ENCODE measurements at places on chromosomes 4 and X.
A peak's percentile ranks its signal among the peaks of the same experiment; 100 is the strongest.

GRCh38 chrX:33416273-33416805, 205.0 kb upstream of the DMD start:
- no peak for DNase-seq

DNA sequence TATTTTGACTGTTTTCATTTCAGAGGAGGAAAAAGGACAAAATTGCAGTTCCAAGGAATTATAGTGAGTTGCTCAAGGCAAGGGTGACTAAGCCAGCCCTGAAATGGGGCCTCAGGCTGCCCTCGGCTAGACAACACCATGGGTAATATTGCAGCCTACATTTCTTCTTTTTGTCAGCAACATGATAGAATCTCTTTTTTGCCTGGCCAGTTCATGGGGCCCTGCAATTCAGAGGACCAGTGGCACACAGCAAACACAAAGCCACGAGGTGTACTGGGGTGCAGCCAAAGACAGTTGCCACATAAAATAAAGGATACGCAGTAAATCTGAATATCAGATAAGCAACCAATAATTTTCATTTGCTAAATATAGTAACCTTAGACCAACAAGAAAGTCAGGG, 41.8 kb downstream of the RBM47 start:
- no peak for DNase-seq

- no peak for DNase-seq
Measured at GRCh38 chr4:105022811-105023667, 123.6 kb upstream of the TET2 start.

DNA sequence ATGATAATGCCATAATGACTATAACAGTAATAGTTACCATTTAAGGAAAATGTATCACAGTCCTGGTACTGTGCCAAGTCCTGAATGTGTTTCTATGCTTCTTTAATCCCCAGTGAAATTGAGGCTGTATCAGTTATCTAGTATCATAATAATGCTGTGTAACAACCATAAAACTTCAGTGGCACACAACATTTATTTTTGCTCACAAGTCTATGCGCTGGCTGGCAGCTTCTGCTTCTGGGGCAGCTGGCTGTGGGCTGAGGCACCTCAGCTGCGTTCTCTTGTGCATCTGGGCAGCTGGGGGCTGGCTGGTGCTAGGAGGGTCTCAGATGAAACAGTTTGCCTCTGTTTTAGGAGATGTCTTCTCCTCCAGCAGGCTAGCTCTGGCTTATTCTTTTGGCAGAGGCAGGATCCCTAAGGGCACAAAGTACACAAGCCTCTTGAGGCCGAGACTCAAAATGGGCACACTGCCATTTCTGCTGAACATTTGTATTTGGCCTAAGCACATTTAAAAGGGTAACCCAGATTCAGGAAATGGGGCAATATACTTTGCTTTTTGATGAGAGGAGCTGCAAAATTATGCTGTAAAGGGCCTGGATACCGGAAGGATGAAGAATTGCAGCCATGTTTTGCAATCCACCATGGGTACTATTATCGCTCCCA, 62.6 kb upstream of the DHX15 start:
- no peak for DNase-seq

GRCh38 chrX:41339148-41339547, 5.2 kb downstream of the DDX3X start:
- no peak for DNase-seq

GRCh38 chr4:85114526-85114925, 148.0 kb upstream of the WDFY3 start:
- DNase-seq: no peak

DNA sequence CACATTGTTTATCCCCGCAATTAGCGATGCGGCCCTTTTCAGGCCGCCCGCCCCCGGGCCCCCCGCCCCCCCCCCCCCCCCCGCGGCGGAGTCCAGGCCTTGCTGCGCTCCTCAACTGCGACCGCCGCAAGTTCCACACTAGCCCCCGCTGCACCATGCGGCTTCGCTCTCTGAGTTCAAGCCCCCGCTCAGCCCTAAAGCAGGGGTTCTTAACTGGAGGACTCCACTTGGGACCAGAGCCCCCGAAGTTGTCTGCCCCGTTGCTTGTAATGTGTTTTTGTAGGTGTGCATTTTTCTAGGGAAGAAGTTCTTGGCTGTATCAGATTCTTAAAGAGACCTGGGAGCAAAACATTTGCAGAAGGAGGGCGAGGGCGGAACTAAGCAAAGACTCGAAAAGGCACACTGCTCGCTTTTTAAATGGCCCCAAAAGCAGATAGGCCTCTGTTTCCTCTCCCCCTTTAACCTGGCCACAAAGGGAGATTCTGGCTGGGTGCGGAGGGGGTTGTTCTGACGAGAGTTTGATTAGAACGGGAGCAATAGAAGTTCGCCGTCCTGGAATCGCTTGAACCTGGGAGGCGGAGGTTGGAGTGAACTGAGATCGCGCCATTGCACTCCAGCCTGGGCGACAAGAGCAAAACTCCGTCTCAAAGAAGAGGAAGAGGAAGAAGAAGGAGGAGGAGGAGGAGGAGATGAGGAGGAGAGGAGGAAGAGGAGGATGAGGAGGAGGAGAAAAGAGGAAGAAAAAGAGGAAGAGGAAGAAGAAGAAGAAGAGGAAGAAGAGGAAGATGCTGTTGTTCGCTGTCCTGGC, 2.3 kb upstream of the MSX1 start:
- no peak for DNase-seq

DNA sequence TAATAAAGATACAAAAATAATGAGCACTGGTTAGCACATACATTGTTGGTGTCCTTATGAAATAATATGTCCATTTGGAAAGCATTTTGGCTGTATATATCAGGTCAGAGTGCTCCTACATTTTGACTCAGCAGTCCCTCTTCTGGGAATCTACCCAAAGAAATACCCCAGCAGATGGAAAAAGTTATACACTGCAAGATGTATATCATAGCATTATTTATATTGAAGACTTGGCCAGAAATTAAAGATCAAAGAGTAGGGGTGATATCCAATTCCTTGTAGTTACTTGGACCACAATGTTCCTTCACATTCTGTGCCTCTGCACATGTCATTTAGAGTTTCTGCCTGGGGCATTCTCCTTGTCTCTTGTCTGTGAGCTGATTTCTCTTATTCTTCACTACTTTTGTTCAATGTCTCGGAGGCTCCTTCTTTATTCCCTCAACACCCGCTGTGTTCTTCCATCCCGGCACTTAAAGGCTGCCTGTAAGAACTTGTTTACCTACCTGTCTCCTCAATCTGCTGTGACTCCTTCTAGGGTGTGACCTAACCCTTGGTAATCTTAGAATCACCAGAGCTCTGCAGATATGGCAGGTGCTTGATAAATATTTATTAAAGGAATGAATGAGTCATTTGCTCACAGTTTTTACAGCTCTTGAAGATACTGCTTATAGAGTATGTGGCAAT, 3.1 kb upstream of the TSPAN5 start:
- DNase-seq: no peak

DNA sequence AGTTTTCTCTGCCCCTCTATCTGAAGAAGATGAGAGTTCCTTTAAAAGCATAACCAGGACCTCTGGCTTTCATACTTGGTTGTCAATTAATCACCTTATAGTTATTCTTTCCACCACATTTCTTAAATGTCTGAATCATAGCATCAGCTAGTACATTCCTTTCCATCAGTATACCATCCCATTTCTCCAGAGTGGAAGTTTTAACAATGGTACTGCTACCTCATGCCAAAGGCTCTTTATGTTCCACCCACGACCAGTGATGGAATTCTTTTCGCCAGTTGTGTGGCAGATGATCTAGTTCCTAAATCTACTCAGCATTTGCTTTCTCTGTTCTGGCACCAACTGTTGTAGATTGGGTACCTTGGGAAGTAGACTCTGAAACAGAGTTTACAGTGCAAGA, 379.8 kb downstream of the ZNF674 start:
- DNase-seq: no peak

GRCh38 chrX:112968351-112969133, 127.9 kb upstream of the AMOT start:
- DNase-seq: no peak

GRCh38 chr4:78653655-78654054, 102.1 kb downstream of the ANXA3 start:
- DNase-seq: no peak

DNA sequence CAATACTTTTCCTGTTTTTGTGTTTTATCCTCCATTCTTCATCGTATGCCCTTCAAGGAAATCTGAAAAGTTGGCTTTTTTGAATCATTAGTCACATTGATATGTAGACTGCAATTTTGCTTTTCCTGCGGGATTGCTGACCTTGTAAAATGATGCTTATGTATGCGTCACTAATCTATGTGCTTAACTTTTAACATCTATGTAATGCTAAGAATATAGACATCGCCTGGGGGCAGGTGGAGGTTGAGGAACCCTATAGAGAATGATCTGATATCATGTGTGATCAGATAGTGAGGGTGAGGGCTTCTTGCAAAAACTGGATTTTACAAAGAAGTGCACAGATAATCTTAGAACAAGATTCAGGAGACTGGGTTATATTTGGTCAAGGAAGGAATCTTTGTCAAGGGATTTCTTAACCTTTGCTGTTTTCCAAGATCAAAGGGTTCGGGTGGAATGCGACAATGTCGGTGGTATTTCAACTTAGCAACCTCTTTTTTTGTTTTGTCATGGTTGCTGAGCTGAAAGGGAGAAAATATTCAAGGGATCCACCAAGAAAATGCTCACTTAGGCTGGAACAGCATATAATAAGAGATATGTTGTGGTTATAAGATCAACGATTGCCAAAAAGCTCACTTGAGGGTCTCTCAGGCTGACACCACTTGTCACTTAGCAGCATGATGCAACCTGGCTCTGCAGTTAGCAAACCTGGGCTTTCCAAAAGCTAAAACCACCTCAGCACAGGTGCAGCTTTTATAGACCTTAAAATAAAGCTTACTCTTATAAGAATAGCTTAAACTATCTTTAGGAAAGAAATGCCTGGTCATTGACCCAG, 70.6 kb upstream of the PUDP start:
- DNase-seq: no peak

GRCh38 chrX:94454159-94454558, 780.2 kb downstream of the FAM133A start:
- DNase-seq: no peak

- DNase-seq: no peak
Measured at GRCh38 chr4:52711834-52712250, 39.4 kb downstream of the ERVMER34-1 start.

- no peak for DNase-seq
Measured at GRCh38 chr4:145278341-145279121, 98.1 kb upstream of the OTUD4 start.

- no peak for DNase-seq
Measured at GRCh38 chr4:11603591-11604194, 175.0 kb upstream of the HS3ST1 start.

DNA sequence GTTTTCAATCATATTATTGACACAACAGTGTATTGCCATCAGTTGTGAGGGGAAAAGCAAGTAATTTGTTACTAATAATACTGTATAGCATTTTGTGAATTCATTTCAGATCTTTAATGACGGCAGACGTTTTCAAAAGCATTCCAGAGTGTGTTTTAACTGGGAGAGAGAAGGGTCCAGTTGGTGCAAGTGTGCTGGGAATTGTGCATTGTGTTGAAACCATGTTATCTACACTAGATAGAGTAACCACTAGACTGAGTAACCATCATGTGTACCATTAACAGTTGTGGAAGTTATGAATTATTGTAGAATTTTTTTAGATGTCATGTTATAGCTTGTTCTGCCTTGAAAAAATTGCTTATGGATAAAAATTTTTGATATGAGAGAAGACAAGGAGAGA, 104.5 kb upstream of the VEGFC start:
- no peak for DNase-seq

- no peak for DNase-seq
Measured at GRCh38 chr4:174053895-174054294, 229.6 kb downstream of the FBXO8 start.

GRCh38 chr4:137762591-137762990, 230.3 kb upstream of the PCDH18 start:
- DNase-seq: no peak

GRCh38 chr4:87069037-87069742, 134.4 kb downstream of the AFF1 start:
- no peak for DNase-seq

GRCh38 chr4:85448906-85449890, 25.8 kb upstream of the ARHGAP24 start:
- DNase-seq: no peak

DNA sequence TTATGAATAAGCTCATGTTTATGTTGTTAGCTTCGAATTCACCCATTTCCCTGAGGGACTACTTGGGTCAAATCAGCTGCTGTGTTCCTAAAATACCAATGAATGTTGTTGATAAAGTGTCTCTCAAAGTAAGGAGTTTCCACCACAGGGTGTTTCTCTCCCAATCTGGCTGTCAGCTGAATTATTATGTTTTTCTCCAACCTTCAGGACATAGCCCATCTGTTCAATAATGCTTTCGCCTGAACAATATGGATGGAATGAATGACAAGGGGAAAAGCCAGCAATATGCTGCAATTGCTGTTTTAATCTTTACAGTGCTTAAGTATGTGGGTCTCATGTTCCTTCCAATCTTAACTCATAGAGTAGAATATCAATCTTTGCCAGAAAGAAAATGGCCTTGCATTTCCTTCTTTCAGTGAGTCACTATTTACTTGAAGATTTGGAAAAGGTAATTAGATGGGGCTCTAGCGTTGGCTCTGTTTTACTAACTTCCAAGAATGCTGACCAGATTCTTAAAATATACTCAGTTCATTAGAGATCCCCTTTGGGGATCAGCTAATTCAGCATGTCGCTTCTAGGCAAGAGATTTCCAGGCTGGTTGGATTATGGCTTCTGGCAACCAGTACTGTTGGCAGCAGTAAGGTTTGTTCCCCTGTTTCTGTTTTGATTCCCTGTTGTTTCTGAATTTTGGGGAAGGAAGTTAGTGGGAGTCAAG, 410.5 kb downstream of the PPP3CA start:
- no peak for DNase-seq

- no peak for DNase-seq
Measured at GRCh38 chr4:190015538-190016368, 11.3 kb downstream of the FRG2 start.

DNA sequence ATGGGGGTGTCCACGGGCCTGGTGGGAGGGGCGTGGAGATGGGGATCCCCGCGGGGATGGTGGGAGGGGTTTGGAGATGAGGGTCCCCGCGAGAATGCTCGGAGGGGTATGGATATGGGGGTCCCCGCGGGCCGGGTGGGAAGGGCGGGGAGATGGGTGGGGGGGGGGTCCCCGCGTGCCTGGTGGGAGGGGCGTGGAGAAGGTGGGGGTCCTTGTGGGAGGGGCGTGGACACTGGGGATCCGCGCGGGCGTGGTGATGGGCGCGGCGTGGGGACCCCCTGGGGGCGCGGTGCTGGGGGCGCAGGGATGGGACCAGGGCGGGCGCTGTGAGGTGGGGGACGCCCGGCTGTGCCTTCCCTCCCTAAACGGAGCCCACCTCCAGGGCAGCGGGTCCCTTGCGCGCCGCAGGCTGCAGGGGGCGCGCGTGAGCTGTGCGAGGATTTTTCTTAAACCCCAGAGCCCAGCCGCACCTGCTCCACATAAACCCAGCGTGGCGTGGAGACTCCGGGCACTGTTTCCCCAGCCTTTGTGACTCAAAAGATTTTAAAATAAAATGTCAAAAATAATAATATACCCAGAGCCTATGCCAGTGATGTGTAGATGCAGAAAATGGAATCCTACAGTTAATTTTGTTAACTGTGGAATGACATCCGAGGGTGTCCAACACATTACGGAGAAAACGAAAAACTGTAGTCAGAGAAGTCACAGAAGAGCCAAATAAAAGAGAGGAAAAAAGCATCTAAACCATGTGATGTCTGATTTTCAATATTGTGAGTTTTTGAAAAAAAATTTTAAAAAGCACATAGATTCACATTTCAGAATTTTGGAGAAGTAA, 1.5 kb upstream of the ASMTL start:
- peak; percentile 96 for DNase-seq

GRCh38 chr4:184421533-184422155, 52.7 kb downstream of the IRF2 start:
- DNase-seq: peak; percentile 26
